A549 treated with ZK216348 at 1 μM for 4 hours (cell line): ENCODE measurements at places on chromosomes 13 and 19. TPM values are rescaled to one million over a fixed set of nuclear protein-coding genes. Genes with fewer than 3 reads are reported as not detected.

Gene RELB
- 21.5 to 47.3 TPM (median 39.4 TPM) in 5 replicates for total RNA-seq

Gene KLK14
- 0.20 to 0.68 TPM (median 0.28 TPM) in 5 replicates for total RNA-seq

Gene IGFL1
- 1.3 to 3.8 TPM (median 2.4 TPM) in 5 replicates for total RNA-seq

Gene CASP14
- total RNA-seq, result not detected in 5 replicates

Gene PLVAP
- total RNA-seq, result not detected in 5 replicates

Gene OR7C1
- total RNA-seq, result not detected in 5 replicates

Gene ZNF471
- 0.04 to 0.22 TPM (median 0.14 TPM) in 4 of 5 replicates, not detected in the other for total RNA-seq

Gene S1PR4
- total RNA-seq, result 0.09 to 0.20 TPM (median 0.17 TPM) in 4 of 5 replicates, not detected in the other

Gene ACER1
- not detected in 5 replicates for total RNA-seq

Gene ZNF177
- 0.30 to 0.74 TPM (median 0.62 TPM) in 5 replicates for total RNA-seq
